ENCODE measurements at places on chromosomes 7 and 10.

DNA sequence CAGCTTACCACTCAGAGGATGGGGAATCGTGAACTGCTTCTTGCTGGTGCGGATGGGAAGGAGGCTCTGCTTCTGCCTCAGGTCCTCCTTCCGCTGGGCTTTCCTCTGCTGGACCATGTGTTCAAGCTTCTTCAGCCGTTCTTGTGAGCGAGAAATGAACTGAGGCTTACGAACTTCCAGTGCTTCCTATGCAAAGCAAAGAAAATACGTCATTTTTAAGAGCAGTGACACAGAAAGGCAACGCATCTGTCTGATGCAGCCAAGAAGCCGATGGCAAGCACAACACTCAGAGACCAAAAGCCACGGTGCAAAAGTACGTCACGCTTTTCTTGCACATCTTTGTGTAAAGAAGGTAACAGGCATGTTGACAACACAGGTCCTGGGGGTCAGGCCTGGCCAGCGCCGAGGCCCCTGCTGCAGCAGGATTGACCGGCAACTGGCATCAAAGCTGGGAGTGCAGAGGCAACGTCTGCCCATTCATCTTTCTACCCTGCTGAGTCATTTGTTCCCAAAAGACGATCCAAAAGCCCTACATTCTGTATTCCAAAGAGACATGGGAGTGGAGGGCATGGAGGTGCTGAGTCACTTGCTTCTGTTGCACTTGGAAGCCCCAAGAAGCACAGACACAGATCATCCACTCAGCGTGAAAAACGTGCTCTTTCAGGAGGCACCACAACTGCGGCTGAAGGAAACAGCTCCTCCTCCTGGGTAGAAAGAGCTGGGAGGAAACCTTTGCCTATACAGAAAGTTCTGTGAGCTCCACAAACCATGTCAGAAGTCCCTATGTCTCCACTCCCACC, 71.0 kb upstream of the ADAM12 start:
- DNase-seq = no peak

DNA sequence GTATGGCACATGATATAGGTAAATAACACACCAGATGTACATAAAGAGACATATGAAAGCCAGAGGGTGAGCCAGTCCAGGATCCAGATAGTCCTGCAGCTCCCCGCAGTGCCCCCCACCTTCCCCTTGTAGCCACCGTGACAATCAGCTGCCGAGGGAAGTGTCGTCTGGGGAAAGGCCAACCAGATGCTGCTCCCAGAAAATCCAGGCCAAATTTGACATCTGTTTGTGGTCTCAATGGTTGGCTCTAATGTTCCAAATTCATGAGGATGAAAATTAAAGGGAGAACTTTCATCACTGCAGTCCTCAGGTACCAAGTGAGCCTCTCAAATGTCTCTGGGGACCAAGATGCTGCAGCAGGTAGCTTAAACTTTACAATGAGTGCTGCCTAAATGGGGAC, 210.3 kb downstream of the PTEN start:
- no peak for DNase-seq

DNA sequence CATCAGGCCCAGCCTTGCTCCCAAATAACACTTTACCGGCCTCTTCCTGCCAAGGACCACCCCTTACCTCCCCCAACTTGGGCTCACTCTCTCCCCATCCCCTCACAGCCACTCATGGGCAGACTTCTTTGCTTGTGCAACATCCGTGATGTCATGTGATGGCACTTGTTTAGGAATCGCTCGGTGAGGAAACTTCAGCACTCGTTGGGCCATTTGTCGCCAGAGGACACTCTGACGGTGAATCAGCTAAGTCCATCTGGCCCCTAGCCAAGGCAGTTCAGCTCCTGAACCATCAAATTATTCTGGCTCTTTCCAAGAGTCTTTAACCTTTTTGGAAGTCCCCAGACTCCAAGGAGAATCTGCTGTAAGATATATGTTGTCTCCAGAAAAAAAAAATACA, 19.2 kb downstream of the BTBD16 start:
- no peak for DNase-seq

DNA sequence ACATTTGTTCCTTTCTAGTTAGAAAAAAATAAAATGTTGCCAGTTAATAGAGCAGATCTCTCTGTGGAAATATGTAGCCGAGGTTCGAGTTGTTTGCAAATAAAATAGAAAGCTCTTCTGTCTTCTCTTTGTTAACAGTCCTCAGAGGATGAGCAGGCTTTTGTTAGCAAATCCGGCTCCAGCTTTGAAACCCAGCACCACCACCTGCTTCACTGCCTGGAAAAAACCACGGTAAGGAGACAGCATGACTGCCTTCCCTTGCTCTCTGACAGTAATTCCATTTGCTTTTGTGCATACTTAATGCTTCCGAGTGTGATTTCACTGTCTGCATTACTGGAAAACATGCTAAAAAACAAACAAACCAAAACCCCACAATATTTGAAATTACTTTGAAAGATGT, 115.6 kb downstream of the TSPAN12 start:
- no peak for DNase-seq

DNA sequence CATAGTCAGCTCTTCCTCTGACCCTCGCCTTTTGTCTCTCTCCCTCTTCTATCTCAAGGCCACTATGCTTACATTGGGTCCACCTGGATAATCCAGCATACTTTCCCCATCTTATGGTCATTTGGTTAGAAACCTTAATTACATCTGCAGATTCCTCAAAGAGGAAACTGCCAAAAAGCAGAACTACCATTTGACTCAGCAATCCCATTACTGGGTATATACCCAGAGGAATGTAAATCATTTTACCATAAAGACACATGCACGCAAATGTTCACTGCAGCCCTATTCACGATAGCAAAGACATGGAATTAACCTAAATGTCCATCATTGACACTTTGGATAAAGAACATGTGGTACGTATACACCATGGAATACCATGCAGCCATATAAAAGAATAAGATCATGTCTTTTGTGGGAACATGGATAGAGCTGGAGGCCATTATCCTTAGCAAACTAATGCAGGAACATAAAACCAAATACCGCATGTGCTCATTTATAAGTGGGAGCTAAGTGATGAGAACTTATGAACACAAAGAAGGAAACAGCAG, 114.8 kb upstream of the NPY start:
- no peak for DNase-seq

- no peak for DNase-seq
These were observed 63.7 kb downstream of the THSD7A start for GRCh38 chr7:11768263-11768662.

DNA sequence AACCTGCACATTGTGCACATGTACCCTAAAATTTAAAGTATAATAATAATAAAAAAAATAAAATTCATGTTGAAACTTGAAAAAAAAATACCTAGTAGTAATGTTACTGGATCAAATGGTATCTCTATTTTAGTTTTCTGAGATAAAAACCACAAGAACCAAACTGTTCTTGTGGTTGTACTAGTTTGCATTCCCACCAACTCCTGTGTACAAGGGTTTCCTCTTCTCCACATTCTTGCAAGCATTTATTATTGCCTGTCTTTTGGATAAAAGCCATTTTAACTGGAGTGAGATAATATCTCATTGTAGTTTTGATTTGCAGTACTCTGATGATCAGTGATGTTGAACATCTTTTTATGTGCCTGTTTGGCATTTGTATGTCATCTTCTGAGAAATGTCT, 177.7 kb downstream of the KIF20B start:
- no peak for DNase-seq

GRCh38 chr7:30286749-30287148, 2.4 kb downstream of the ZNRF2 start:
- no peak for DNase-seq

- DNase-seq = peak; percentile 48
These were observed 133.6 kb downstream of the CUBN start for GRCh38 chr10:16995867-16996529.

DNA sequence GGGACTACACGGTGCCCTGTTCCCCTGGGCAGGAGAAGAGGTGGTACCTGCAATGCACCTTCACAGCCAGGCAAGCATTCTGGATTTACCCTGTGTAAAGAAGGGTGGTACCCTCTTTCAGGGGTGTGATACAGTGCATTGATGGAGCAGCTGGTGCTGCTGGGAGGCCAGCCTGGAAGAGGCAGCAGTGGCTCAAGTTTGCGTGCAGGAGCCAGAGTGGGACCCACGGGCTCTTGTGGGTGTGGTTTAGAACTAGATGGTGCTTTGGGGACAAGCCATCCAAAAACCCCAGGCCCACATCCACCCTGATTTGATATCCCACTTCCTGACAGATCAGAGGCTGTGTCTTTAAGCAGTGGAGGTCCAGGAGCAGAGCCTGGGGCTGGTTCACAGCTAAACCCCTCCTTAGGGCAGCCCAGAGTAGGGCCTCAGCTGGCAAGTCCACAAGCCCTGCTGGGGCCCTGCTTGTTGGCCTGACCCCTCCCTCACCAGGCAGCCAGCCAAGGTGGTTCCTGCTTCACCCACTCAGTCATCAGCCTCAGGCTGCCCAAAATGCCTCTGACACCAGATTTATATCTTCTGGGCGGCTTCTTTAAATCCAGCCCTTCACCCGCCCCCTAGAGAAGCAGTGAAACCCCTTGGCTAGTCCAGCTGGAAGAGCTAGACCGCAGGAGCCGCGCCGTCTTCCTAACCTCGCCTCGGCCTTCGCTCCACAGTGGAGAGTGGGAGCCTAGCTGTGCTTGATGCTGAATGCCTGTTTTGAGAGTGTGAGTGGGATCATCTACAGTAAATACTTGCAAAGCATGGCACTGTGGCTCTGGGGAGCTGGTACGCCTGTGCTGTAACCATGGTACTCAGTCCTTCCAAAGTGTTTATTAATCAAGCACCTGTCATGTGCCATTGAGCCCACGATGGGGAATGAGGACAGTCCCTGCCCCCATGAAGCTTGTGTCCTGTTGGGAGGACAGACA, 1.4 kb upstream of the ASIC3 start:
- DNase-seq = no peak

DNA sequence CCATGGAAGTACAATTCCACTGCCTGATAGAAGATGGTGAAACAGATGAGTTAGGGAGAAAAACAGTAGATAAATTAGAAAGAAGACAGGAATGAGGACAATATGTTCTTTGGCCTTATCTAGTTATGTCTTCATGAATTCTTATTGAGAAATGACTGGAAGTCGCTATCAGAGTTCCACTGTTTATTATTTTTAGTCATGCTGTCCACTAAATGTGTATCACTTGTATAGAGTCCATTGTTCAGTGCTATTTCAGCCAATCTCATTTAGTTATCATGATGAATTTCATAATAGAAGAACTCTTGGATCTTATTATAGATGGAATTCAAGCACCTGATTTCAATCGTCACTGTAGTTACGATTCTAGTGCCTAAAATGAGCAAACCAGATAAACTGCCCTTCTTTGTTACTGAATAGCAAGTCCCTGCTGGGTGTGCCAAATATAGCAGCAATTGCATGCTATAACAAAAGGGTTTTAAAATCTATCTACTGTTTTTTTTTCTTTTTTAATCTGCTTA, 177.7 kb upstream of the COL1A2 start:
- no peak for DNase-seq

- DNase-seq = no peak
These were observed 74.3 kb downstream of the COL26A1 start for GRCh38 chr7:101436857-101437576.

DNA sequence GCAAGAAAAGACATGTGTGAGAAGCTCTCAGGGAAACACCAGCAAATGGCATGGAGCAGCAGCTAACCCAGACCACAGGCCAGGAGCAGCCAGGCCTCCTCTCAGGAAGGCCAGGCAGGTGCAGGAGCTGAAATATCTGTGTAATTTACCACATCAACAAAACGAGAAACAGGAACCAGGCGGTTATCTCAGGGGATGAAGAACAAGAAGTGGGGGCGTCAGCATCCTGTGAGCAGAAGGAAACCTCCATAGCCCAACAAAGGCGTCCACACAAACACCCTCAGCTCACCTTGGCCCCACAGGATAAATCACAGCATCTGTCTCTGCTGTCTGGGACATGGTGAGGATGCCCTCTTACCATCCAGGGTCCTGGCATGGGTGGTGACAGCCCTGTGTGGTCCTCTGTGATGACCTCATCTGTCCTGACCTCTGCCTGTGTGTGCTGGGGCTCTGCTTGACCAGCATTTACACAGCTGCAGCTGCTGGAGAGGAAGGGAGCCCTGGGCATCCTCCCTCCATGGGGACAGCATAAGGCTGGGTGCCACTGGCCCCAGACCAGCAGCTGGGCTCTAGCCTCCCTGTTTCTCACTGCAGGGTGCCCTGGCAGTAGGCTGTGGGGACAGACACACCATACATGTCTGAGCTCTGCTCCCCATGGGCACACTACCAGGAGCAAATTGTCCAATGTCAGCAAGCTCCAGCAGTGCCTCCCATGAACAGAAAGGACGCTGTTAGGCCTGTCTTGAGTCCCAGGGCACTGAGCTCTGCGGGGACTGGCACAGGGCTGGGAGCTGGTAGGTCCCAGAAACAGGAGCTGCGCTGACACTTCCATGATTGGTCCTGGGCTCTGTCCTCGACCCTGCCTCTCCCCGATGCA, 34.6 kb downstream of the ANXA8 start:
- no peak for DNase-seq

- DNase-seq = no peak
These were observed 130.1 kb downstream of the DNAJB6 start for GRCh38 chr7:157466867-157467261.

DNA sequence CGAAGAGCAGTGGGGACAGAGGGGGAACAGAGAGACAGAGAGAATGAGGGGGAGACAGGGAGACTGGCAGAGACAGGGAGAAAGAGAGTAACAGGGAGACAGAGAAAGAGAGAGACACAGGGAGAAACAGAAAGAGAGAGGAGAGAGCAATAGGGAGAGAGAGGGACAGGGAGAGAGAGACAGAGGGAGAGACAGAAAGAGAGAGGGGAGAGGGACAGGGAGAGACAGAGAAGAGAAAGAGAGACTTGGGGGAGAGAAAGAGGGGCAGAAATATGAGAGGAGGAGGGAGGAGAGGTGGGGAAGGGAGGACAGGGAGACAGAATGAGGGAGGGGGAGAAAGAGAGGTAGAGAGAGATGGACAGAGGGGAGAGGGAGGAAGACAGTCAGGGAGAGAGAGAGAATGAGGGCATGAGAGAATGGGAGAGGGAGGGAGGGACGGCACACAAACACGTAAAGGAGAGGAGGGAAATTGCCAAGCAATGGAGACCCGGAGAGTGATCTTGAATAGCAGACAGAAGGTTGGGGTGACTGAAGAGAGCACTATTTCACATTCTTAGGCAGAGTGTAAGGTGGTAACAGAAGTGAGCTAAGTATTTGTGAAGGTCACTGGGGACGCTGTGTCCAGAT, 33.3 kb upstream of the KCNMA1 start:
- DNase-seq = no peak

- DNase-seq = no peak
These were observed 239.7 kb upstream of the SEMA3D start for GRCh38 chr7:85426487-85426960.

- DNase-seq = no peak
These were observed 167.2 kb upstream of the HGF start for GRCh38 chr7:81937091-81937490.

Data from CD4-positive, alpha-beta T cell treated with Interleukin-2 at 100 ng/mL for 4 hours (primary cell).